ENCODE measurements at places on chromosomes 5 and 9.

DNA sequence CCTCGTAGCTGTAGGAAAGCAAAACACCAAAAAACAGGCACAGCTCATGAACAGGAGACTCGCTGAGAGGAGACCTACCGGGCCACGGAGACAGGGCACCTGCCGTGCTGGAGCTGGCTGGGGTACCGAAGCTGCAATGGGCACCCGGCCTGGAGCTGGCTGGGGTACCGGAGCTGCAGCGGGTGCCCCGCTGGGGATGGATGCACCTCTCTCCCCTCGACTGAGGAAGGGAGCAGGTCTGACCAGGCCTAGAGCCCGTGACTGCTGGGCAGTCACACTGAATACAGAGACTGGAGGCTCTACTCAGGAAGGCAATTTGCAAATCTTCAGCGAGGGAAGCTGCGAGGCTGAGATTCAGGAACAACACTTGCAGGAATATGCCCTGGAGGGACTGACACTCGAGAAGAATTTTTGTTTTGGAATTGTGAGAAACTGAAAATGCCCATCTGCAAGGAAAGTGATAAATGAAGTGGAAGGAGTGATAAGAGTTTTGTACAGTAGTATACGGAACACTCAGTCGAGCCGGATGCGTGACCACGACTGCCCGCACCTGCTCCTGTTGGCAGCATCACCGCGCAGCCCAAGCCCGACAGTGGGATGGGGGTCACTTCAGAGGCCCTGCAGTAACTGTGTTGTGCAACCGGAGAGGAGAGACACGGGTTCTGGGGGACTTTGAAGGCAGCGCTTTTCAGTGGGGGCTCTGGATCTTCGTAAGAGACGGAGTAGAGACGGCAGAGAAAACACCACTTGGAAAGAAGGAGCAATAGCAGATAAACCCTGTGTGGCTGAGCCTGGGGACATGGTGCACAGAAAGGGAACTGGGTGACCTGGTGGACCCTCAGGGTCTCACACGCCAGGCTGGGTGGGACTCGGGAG, 27.9 kb upstream of the LPCAT1 start:
- no peak for DNase-seq

DNA sequence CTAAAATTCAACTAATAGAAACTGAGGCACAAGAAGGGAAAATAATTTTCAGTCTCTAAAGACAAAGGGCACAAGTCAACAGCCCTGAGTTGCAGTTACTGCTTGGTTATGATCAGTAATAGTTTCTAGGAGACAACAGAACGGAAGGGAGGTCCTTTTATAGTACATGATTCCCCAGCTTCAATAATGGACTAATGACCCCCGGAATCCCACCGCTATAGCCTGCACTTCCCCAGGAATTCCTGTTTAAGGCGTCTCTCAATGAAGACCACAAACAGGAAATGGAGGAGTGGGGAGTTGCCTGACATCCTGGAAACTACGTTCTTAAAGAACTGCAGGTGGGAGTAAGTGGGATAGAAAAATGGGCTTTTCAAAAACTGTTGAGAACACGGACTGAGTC, 60.6 kb downstream of the DIAPH1 start:
- DNase-seq, result no peak

DNA sequence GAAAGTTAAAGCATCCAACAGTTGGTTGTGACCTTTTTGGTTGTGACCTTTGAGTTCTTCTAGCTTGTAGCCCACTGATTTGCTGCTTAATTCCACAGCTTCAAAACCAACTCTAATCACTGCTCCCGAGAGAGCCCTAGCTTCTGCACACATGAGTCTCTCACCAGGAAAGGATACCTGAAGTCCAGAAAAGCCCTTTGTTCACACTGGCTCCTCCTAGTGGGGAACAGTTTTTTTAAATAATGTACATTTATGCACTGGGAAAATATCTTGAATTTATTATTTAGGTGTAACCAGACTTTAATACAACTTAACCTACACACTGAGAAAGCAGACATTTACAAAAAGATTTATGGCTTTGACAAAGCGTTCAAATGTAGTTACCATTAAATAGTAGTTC, 120.2 kb upstream of the CCDC152 start:
- DNase-seq, result no peak

- DNase-seq, result no peak
Observed at GRCh38 chr9:95431286-95431685, 85.5 kb downstream of the PTCH1 start.

DNA sequence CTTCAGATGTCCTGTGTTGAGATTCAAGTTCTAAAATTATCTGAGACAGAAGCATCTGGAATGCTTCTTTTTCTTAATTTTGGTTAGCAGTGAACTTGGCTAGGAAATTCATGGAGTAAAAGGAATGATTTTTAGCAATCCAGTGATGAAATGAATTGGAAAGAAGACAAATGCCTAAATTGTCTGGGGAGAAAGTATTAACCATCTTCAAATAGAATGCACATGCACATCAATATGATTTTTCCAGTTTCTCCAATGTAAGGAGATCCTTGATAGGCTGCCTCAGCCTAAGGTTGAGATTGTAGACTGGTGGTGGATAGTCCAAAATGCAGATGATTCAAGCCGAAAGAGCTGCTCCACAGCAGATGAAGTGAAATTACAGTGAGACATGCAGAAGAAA, 106.7 kb downstream of the PCSK5 start:
- DNase-seq, result no peak

- DNase-seq, result no peak
Observed at GRCh38 chr9:78663369-78663768, 366.4 kb downstream of the PSAT1 start.
